Retina (tissue), 1 donor: ENCODE measurements at places on chromosomes 1 and 21.

DNA sequence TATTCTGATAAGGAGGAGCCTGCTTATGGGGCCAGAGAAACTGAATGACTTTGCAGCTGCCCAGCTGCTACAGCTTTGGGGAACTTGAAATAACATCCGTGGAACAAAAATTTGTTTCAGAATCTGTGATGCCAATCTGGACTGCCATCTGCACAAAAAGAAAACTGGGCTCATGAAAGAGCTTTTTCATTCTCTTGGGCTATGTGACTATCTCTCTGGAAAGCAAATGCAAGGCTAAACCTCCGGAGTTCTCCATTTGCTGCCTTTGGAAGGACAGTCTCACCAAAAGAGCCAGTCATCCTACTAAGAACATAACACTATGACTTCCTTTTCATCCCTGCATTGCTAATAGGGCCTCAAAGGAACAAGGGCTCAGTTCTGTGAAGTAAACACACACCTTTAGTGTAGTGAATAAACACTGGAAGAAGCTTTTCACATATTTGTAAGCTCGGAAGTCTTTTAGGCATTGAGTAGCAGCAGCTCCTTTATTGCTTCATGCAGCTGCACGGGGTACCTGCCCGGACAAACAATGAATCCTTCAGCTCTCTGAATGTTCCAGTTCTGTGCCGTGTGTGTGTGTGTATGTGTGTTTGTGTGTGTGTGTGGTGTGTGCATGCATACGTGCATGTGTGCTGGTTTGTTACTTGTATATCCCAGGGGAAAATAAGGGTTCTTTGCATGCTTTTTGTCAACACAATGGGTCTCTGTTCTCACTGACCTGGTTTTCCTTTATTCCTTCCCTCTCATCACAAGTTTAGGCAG lies 255.5 kb upstream of the SGIP1 start:
- no peak for DNase-seq

GRCh38 chr1:50724626-50725286 lies 235.3 kb downstream of the FAF1 start:
- no peak for DNase-seq

GRCh38 chr1:55781944-55782482 lies 566.8 kb upstream of the USP24 start:
- no peak for DNase-seq

GRCh38 chr1:10444795-10445397 lies 4.9 kb upstream of the CORT start:
- DNase-seq = no peak

- DNase-seq = no peak
Measured at GRCh38 chr1:233079574-233079973, 129.2 kb downstream of the NTPCR start.
